ENCODE measurements at places on chromosomes 5 and 9. TPM values are rescaled to one million over a fixed set of nuclear protein-coding genes. Genes with fewer than 3 reads are reported as not detected.
A peak's percentile ranks its signal among the peaks of the same experiment; 100 is the strongest.

- DNase-seq, result no peak
These were observed 71.6 kb downstream of the NNT start for GRCh38 chr5:43674536-43674935.

DNA sequence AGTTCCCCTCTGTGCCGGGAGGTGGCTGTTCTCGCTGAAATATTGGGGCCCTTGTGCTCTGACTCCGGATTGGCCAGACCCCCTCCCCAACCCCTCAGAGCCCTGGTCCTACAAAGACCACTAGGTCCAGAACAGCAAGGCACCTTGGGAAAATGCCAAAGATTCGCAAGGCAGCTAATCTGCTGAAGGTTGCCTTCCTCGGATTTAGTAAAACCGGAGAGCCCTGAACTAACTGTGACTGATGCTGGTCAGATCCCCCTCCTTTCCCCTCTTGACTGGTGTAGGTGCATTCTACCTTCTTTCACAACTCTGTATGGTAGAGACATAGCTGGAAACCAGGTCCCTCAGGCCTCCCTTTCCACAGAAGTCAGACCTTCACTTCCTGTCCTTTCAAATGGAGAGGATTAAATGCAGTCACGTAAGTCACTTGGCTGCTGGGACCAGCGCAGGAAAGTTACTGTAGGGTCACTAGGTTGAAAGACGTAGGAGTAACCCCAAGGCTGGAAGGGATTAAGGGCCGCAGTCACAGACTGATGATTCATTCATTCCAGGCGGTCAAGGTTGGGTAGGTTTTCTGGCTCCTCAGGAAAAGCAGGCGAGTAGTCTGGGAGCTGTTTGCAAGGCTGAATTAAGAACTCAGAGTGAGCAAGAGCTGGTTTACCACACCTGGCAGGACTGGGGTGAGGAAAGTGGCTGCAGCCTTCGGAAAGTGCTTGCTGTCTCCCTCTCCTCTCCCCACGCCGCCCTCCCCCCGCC, 5.3 kb downstream of the BARX1 start:
- DNase-seq, result peak; percentile 19

- DNase-seq, result no peak
These were observed 222.6 kb upstream of the PIK3R1 start for GRCh38 chr5:67992923-67993322.

GRCh38 chr9:88322906-88323566, 65.2 kb upstream of the SPIN1 start:
- peak; percentile 41 for DNase-seq

DNA sequence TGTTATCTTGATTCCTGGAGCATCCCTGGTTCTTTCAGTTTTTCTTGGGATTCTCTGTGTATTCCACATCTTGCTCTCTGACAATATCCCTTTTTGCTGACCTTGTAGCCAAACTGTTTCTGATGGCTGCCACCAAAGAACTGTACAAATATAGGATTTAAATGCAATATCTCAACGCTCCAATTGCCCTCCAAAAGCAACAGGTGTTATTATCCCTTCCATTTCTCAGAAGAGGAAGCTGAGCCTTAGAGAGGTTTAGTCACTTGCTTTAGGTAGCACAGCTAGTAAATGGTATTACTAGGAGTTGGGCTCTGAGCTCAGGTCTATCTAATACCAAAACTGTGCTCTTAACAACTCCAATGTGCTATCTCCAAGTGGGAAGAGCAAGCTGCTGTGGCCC, 24.2 kb upstream of the HAND1 start:
- no peak for DNase-seq

- no peak for DNase-seq
These were observed 69.6 kb downstream of the ROR2 start for GRCh38 chr9:91880378-91880972.

DNA sequence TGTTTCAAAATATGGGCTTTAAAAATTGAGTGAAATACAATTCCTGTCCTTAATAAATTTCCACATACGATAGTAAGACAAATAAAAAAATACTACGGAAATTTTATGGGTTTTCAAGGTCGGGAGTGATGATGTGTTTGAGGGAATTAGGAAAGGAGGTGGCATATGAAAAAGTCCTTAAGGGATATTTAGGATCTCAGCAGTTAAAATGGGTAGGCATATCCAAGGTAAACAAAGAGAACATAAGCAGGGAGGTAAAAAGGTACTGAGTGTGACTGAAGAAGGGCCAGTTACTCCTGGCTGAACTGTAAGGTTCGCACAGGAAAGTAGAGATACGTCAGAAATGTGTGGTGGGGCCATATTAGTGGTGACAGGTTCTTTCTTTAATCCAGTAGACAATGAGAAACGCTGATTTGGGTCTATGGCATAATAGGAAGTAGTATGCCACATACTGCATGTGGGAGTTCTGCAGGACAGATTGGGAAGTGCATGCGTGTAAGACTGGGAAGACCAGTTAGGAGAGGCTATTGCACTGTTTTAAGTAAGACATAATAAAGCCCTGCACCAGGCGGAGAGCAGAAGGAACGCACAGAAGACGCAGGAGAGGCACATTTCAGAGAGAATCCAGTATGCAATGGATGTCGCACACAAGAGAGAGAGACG, 937 bp upstream of the HMGCR start:
- DNase-seq, result peak; percentile 89

DNA sequence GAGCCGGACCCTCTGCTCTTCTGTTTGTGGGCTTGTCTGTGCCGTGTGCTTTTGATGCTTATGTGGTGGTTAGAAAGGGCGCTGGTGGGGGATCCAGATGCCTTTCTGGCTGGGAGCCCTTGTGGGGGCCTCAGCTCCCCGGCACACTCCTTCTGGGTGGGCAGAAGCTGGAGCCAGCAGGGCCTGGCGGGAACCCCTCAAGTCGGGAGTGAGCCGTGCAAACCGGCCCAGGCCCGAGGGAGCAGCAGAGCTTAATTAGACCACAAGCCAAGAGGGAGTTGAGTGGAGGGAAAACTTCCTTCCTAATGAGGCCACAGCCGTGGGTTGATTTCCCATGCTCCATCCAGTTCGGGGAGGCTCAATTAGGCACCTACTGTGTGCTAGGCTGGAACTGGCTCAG, 76.0 kb upstream of the RNU6ATAC start:
- DNase-seq, result no peak

DNA sequence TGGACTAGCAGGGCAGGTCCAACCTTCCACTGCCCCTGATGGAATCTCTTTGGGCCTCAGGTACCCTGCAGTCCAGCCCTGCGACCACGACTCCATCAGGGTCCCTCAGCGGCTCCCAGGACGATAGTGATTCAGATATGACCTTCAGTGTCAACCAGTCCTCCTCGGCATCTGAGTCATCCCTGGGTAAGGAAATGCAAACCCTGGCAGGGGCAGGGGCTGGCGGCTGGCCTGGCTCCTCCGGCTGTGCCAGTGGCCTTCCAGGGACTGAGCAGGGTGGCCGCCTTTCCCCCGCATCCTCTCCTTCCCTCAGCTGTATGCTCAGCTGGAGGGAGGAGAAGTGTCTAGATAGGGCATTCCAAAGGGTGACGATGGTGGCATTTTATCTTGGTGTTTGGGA, 45.0 kb downstream of the NEURL1B start:
- DNase-seq, result no peak

- no peak for DNase-seq
These were observed 70.5 kb downstream of the ST8SIA4 start for GRCh38 chr5:100832252-100833230.

DNA sequence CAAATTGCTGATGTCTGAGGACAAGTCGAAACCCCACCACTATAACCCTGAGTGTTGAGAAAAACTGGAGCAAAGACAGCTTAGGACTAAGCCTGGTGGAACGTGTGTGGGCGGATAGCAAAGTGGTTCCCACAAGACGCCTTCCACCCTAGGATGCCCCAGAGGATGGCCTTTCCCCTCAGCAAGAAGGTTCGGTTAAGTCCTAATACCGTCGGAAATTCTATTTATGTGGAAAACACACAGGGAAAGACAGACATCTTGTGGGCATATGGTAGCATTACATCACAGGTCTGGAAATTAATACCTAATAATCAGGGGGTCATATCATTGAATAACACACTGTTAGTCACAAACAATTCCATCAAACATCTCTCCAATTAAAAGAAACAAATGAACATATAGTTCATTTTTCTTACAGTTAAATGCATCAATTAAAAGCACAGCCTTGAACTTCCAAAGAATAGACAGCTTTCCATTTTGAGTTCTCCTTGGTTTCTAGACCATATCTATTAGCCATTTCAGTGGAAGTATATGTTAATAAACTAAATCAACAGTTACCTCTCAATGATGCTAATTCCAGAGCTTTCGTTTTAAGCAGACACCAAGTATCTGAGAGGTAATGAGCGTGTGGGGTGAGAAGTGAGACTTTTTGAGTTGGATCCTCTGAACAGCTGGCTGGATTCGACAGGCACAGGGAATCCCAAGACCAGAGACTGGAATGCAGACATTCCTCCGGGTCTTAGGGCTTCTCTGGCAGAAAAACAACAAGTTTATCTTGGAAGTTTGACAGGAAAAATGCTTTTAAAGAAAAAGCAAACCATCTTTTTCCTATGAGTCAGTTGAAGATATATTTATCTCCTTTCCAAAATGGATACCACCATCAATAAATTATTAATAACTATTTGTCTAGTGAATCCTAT, 2.9 kb upstream of the ICE1 start:
- DNase-seq, result peak; percentile 68

DNA sequence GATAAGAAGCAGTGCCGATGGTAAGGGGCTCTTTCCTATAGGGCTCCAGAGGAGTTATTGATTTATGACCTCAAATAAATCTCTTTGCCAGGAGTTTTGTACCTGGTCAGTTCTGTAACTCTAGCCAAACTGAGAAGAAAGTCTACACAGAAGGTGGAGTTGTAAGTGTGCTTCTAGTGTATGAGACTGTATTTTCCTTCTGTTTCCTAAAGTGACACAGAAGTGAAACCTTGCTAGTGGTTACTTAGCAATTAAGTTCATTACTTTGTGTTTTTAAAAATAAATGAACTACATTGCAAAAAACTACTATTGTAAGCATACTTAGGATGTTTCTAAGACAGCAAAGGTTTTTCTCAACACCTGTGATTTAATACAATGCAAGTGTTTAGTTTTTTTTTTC, 48.7 kb upstream of the ACTBL2 start:
- no peak for DNase-seq

DNA sequence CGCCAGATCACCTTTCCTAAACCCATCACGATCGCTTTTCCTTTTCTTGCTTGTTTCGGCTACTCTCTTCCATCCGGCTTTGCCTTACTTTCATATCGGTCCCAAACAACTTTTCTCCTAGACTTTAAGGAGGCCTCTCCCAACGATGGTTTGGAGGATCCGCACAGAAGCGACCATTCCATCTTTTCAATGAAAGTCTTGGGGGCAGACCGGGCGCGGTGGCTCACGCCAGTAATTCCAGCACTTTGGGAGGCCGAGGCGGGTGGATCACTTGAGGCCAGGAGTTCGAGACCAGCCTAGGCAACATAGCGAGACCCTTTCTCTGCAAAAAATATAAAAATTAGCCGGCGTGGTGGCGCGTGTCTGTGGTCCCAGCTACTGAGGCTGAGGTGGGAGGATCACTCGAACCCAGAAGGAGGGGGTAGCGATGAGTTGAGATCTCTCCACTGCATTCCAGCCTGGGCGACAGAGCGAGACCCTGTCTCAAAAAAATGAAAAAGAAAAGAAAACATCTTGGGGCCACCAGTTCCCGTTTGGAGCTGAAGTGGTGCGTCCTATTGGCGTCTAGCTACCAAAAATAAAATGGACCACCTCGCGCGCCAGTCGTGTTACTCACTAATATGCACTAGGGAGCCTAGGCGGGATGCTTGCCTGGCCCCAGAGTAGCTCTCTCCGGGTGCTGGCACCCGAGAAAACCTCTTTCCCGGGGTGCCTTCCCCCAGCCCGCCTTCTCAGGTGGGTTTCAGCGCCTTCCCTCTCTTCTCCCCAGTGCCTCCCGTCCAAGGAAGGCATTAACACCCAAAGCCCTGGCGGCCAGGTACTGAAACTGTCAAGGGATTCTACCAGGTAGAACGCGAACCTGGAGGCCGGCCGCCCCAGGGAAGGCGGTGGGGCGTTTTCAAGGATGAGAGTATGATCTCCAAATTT, 800 bp upstream of the AP3B1 start:
- peak; percentile 9 for DNase-seq

BRIX1 gene
- total RNA-seq, result 37.9 TPM

TERT gene
- total RNA-seq, result not detected

ADGRV1 gene
- 0.35 TPM for total RNA-seq

APC gene
- total RNA-seq, result 39.6 TPM

FGD3 gene
- 0.52 TPM for total RNA-seq

DRD1 gene
- total RNA-seq, result not detected

PCDHGB5 gene
- total RNA-seq, result 17.8 TPM

PSIP1 gene
- 23.1 TPM for total RNA-seq

GABRA6 gene
- total RNA-seq, result not detected

FABP6 gene
- total RNA-seq, result not detected

TMEM203 gene
- 42.8 TPM for total RNA-seq

GABRA1 gene
- total RNA-seq, result not detected

MAMDC2 gene
- 39.1 TPM for total RNA-seq

THOC3 gene
- total RNA-seq, result 55.4 TPM

SLC6A7 gene
- total RNA-seq, result not detected

TBCA gene
- total RNA-seq, result 96.7 TPM

SMIM32 gene
- not detected for total RNA-seq

Measured in renal cortical epithelial cell (primary cell).